Stimulated activated CD4-positive, alpha-beta T cell treated with anti-CD3 and anti-CD28 coated beads, Interleukin-1b, Interleukin-23, amount 100 ng/mL, for 4 hours (primary cell): ENCODE measurements at places on chromosomes 11 and 22.
A peak's percentile ranks its signal among the peaks of the same experiment; 100 is the strongest.

- no peak for DNase-seq
These were observed 9.7 kb downstream of the MAML2 start for GRCh38 chr11:96333191-96333719.

DNA sequence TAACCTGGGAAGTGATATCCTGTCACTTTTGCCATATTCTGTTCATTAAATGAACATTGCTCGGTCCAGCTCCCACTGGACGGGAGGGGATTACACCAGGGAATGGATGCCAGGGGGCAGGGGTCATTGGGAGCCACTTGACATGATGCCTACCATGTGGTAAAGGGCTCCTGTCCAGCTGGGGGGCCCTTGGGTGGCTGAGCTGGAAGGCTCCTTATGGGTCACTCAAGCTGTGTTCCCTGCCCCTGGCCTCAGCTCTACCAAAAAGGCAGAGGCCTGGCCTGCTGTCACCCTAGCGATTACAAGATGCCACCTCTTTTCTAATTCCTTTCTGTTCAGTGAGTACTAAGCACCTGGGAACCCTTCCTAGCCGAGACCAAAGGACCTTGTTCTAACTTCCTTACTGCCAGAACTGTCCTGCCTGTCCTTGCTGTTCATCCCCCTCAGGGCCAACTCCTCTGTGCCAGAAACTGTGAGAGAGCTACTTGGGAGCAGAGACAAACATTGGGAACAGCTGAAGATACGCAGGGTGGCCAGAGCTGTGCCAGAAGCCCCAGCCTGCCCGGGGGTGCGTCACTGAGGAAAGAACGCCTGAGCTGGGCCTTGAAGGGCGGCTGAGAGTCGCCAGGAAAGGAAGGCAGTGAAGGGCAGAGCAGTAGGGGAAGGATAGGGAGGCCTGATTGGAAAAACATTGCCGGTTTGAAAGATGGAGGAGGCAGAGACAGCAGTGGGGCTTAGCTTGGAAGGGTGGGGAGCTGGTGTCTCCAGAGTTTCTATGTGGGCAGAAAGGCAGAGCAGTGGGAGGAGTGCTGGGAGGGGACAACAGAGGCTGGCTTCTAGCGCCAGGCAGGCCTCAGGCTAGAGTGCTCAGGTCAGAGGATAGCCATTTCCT, 12.7 kb upstream of the UVRAG start:
- DNase-seq: no peak

DNA sequence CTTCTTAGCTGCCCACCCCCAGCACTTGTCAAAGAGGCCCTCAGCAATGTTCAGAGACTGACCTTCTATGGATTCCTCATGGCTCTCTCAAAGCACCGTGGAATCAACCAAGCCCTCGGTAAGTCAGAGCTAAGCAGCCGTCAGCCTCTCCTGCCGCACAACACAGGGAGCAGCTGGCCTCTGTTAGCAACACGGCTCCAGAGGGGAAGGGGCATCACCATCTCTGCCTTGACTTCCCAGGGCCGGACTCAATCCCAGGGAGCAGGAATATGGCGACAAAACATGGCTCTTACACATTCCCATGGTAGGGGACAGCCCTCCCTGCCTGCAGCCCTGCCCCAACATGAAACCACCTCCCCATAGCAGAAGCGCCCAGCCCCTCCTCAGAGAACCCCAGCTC, 18.9 kb downstream of the ARFGAP2 start:
- DNase-seq: no peak

GRCh38 chr22:26401726-26402125, 27.3 kb upstream of the ASPHD2 start:
- DNase-seq: no peak

- no peak for DNase-seq
These were observed 13.1 kb upstream of the CHRNA10 start for GRCh38 chr11:3684129-3684818.

DNA sequence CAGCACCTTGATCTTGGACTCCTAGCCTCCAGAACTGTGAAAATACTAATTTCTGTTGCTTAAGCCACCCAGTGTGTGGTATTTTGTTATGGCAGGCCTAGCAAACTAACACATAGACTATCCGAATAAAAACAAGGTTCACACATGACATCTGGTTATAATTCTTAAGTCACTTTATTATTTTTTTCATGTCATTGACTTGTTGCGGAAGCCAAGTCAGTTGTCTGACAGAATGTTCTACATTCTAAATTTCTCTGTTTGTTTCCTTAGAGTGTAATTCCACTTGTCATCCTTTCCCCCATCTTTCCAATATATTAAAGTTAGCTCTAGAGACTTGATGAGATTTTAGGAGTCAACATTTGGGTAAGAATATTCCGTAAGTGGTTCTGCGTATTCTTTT, 40.6 kb downstream of the RAB30 start:
- no peak for DNase-seq

DNA sequence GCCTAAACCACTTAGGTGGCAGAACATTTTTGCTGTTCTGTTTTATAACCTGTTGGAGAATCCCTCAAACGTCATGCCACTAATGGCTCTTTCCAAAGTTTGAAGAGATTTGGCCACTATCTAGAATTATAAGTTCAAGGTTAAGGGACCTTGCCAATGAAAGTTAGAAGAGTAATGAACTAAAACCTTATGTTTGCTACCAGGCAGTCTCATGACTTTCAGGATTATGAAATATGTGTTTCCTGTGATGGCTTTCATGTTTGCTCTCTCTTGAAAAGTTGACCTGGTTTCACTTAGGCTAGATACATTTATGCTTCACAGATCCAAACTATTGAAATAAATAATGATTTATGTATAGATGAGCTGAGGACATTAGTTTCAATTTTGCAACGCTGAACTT, 340.0 kb downstream of the LRRC4C start:
- no peak for DNase-seq

- DNase-seq: no peak
These were observed 168.9 kb upstream of the TBCEL start for GRCh38 chr11:120854988-120855387.

- peak; percentile 21 for DNase-seq
These were observed 51.8 kb downstream of the C11orf71 start for GRCh38 chr11:114348200-114349191.

GRCh38 chr11:16169541-16169940, 186.8 kb downstream of the SOX6 start:
- DNase-seq: no peak

DNA sequence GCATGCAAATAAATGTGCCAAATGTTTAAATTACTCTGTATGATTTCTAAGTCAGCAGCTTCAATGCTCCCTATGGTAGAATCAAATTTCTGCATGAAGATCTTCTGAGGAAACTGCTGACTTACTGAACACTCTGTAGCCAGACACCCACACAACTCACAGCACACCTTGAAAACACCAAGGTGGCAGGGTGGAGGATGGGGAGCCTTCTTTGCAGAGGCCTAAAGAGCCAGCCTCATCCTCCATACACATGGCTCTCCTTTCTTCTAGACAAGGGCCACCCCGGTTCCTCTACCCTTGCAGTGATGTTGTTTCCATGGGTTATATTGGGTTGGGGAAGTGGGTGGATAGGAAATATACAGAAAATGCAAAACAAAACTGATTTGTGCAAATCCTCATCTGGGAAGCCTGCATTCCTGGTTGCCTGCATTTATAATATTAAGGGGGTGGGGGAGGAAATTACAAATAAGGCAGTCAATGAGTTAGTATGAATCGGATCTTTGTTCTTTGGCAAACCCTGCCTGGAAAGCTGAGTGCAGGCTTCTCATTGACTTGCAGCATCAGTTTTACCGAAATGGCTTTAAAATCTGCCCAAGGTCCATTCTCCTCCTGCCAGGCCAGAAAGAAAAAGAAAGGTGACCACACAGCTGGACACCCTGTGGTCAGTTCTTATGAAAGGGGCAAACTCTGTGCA, 15.8 kb upstream of the ETS1 start:
- DNase-seq: no peak
